ENCODE measurements at places on chromosomes 3 and 15. TPM values are rescaled to one million over a fixed set of nuclear protein-coding genes. Genes with fewer than 3 reads are reported as not detected.

- H3K4me3 ChIP-seq = no peak overlapping the region
- peak overlapping the region; percentile 14 for H3K27ac ChIP-seq
- peaks cover 57% of the 10 kb centered on the region for H3K4me1 ChIP-seq
- H3K27me3 ChIP-seq = no peaks in the 10 kb centered on the region
- no peak for DNase-seq
- H3K36me3 ChIP-seq = no peaks in the 10 kb centered on the region
Measured at GRCh38 chr3:14439501-14440167, 37.2 kb downstream of the SLC6A6 start.

Gene ZKSCAN7
- 1.0 TPM for total RNA-seq

Gene FANCD2OS
- not detected for total RNA-seq

Gene CFAP161
- not detected for total RNA-seq

Gene CXCR6
- not detected for total RNA-seq

Gene CIB2
- total RNA-seq = 14.4 TPM

Gene RETNLB
- total RNA-seq = not detected

GRCh38 chr3:25293736-25294135 is 134.3 kb upstream of the RARB start:
- no peaks in the 10 kb centered on the region for H3K27me3 ChIP-seq
- H3K36me3 ChIP-seq = no peaks in the 10 kb centered on the region
- H3K27ac ChIP-seq = no peak overlapping the region
- no peak for DNase-seq

- no peak overlapping the region for H3K27ac ChIP-seq
- no peak for DNase-seq
- peaks cover 31% of the 10 kb centered on the region for H3K36me3 ChIP-seq
- no peaks in the 10 kb centered on the region for H3K4me1 ChIP-seq
Measured at GRCh38 chr3:69948246-69948862, 51.2 kb upstream of the SAMMSON start.

DNA sequence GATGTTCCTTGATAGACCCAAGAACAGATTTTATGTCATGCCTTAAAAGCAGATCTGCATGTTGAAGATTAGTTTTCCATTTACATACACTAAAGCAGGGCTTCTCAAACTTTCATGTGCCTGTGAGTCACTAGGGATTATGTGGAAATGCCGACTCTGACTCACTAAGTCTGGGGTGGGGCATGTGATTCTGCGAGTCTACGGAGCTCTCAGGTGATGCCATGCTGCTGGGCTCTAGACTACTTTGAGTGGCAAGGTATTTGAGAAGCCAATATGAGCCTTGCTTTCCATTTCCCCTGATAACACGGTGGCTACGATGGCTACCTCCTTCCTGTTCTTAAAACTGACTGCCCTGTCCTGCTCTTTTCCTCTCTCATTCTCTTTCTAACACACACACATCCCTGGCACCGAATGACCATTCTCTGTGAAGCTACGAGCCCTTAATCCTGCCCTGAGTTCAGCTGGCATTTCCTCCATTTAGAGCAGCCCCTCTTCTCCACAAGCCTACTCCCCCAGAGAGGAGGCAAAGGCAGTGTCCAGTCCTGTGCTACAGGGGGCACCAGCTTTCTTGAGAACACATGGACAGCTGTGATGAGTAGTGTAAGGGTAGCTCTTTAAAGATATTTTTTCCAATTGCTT is 39.7 kb upstream of the PYGO1 start:
- H3K4me1 ChIP-seq = peaks cover 30% of the 10 kb centered on the region
- peak; percentile 85 for DNase-seq
- H3K27me3 ChIP-seq = no peaks in the 10 kb centered on the region
- peak overlapping the region; percentile 88 for H3K27ac ChIP-seq
- peak overlapping the region; percentile 46 for H3K4me3 ChIP-seq

Gene CRABP1
- not detected for total RNA-seq
